ENCODE measurements at places on chromosomes 4 and X.

DNA sequence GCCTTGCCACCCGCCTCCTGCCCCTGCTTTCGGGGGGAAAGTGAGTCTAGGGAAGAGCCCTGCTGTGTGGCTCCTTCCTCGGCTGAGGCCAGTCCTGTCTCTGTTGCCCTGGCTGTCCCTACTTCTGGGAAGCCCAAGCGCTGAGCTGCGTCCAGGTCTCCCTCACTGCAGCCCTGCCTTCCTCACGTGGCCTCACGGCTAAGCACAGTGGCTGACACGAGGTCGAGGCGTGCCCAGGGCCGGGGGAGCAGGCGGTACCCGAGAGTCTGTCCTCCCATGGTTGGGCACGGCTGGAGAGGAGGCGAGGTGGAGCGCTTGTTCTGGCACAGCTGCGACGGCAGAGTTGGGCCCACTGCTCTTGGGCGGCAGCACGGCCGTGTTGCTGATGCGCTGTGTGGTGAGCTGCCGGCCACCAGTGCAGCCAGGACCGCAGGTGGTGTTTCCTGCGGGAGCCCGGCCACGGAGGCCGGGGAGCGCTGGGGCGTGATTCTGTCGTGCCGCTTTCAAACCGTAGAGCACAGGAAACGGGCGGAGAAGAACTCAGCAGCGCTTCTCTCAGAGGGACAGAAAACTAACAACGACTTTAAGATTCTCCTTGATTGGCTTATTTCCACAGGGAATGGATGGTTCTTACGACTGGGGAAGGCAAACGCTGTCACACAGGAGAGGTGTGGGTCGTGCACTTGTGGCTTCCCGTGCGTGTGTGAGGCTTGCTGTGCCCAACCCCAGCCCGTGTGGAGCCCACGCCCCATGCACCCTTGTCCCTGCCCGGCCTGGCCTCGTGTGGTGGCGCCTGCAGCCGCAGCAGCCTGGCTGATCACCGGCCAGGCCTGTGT is 21.3 kb downstream of the MAEA start:
- DNase-seq = no peak

- no peak for DNase-seq
These were observed 35.7 kb downstream of the LDB2 start for GRCh38 chr4:16862697-16863096.

DNA sequence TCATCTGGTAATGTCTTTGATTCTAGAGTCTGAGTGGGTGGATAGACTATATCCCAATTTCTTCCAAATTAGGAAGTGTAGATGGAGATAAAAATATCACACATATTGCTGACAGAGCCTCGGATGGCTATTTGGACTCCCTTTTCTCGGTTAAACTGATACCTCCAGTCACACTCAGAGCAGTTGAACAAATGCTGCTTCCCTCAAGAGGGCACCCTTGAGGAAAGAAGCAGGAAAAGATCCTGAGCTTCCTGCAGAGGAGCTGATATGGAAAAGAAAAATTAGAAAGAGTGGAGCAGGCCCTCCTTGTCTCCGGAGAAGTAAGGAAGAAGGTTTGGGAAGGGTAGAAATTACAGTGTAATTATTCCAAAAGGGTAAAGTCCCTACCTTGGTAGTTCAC is 96.2 kb upstream of the CCSER1 start:
- no peak for DNase-seq

DNA sequence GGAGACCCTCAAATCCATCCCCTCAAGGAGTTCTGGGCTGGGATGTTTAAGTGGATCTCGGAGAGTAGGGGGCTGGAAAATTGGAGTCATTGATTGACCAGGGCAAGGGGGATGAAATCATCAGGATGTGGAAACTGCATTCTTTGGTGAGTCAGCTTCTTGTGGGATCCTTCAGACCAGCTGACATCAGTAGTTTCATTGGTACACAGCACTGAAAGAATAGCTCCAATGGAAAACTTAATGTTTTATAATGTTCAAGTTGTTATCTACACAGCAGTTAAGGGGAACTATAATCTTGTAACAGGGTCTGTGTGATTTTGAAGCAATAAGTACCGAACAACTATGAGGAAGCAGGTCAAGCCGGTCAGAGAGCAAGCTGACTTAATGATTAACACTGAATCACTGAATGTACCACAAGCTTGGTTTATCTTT is 506.1 kb downstream of the RPA4 start:
- no peak for DNase-seq

GRCh38 chrX:112164420-112164819 is 81.8 kb upstream of the TRPC5 start:
- DNase-seq = no peak

DNA sequence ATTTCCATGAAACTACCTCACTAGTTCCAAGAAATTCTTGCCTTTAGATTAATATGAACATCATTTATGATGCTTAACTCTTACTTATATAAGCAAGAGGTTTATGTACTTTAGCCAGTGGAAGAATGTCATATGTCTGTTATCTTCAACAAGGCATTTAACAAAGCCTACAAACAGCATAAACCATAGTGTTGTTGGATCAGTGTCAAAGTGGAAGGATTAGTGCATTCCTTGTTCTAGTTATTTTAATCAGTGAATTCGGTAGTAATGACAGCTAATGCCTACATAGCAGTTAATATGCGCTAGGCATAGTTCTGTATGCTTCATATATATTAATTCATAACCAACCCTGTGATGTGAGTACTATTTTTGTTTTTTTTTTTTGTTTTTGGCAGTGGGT is 3.1 kb downstream of the PI4K2B start:
- DNase-seq = no peak

DNA sequence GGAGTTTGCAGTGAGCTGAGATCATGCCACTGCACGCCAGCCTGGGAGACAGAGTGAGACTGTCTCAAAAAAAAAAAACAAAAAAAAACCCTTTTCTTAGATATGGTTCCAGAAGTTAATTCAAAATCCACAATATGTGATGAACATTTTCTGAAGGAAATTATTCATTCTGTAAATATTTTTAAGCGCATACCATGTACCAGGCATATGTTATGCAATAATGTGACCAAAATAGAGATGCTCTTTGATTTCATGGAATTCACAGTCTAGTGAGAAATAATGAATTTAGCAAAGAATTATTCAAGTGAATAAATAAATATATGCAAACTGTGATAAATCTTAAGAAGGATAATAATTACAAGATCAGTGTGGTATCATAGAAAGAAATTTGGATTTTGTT is 174.7 kb downstream of the GC start:
- DNase-seq = no peak

DNA sequence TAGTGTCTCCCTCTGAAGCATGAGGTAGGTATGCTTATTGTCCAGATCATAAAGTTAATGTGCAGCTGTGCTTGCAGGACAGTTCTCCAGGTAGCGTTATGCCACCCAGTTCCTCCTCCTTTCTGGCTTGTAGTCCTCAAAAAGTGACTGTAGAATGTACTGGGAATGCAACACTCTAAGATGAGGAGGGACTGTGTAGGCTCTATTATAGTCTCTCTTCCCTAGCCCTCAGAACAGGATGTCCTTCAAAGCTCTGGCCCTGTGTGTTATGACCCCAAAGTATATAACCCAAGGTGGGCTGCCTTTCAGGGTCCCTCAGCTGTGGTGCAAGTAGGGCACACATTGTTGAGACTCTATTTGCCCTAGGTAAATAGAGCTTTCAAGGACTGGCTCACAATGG is 20.8 kb upstream of the MANBA start:
- DNase-seq = no peak

- DNase-seq = no peak
These were observed 109.2 kb downstream of the MAPK10 start for GRCh38 chr4:86250619-86251018.

GRCh38 chrX:31819455-31819854 is 747.6 kb upstream of the FTHL17 start:
- no peak for DNase-seq

GRCh38 chrX:17527135-17527701 is 152.2 kb downstream of the NHS start:
- DNase-seq = no peak

- no peak for DNase-seq
These were observed 304.7 kb upstream of the FTHL17 start for GRCh38 chrX:31376408-31377022.

DNA sequence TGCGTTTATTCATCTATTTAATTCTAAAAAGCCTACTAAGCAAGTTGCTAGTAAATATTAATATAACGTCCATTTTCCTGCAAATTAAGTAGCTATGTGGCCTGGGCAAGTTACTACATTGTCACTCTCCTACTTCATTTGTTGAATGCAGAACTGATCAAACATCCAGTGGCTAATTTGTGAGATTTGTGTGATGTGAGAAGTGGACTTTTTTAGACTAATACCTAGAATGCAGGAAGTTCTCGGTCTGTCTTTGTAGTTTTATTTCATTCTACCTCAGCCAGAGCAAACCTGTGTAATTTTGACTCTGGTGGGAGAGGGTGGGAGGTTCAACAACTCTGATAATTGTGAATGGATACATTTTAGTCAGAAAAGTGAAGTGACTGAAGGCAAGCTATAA is 840 bp downstream of the GUF1 start:
- DNase-seq = no peak

- DNase-seq = no peak
These were observed 439.5 kb downstream of the GRXCR1 start for GRCh38 chr4:43332052-43332425.

- no peak for DNase-seq
These were observed 336.1 kb upstream of the BOD1L1 start for GRCh38 chr4:13963601-13964000.

DNA sequence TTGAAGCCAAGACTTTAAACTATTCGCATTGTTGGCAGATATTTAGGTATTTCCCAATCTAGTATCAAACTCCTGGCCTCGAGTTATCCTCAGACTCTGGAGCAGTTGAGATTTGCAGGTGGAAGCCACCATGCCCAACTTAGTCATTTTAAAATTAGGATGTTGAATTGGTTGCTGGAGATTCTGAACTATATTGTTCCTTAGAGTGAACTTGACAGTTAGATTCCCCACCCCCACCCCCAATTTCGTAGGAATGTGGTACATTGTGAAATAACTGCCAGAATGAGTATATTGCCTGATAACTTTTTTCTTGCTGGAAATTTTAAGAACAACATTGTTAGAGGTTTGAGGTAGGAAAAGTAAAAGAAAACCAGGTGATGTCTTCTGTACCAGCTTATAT is 2.3 kb downstream of the NOCT start:
- no peak for DNase-seq

GRCh38 chr4:102843273-102843672 is 15.9 kb upstream of the UBE2D3 start:
- no peak for DNase-seq

Data from stimulated activated CD4-positive, alpha-beta T cell treated with anti-CD3 and anti-CD28 coated beads, TNF-alpha, amount 100 ng/mL, for 1 hour (primary cell).